ENCODE measurements at places on chromosomes 2 and 18.

GRCh38 chr2:78077633-78078032 lies 555.5 kb upstream of the LRRTM4 start:
- no peak overlapping the region for H3K27ac ChIP-seq
- DNase-seq, result no peak
- no peaks in the 10 kb centered on the region for H3K36me3 ChIP-seq
- no peaks in the 10 kb centered on the region for H3K27me3 ChIP-seq
- H3K4me1 ChIP-seq, result no peaks in the 10 kb centered on the region

- H3K4me3 ChIP-seq, result peak overlapping the region; percentile 69
- peak overlapping the region; percentile 93 for H3K27ac ChIP-seq
Observed at GRCh38 chr2:218567797-218568189, 358 bp downstream of the USP37 start.

- H3K4me3 ChIP-seq, result no peak overlapping the region
- H3K27me3 ChIP-seq, result no peaks in the 10 kb centered on the region
- H3K4me1 ChIP-seq, result peaks cover 1% of the 10 kb centered on the region
- DNase-seq, result no peak
Observed at GRCh38 chr2:108922141-108922915, 66.7 kb downstream of the EDAR start.

DNA sequence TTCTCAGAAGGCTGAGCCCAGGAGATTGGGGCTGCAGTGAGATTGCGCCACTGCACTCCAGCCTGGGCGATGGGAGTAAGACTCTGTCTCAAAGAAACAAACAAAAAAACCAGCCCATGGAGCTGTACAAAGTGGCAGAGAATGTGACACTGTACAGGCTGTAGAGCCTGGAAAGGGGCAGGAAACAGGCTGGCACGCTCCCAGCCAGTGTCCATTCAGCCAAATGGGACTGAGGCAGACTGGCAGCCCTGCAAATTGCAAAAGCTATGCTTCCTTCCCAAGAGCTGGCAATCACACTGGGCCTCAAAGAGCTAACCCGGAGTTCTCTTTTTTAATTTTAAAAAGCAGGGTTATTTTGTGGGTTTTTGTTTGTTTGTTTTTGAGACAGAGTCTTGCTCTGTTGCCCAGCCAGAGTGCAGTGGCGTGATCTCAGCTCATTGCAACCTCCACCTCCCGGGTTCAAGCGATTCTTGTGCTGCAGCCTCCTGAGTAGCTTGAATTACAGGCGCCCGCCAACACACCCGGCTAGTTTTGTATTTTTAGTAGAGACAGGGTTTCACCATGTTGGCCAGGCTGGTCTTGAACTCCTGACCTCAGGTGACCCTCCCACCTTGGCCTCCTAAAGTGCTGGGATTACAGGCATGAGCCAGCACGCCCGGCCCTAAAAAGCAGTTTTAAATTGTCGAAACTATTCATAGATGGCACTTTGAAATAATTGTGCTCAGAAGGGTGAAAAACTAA lies 42.8 kb downstream of the SCRN3 start:
- no peak for DNase-seq
- H3K27me3 ChIP-seq, result no peaks in the 10 kb centered on the region
- no peak overlapping the region for H3K27ac ChIP-seq
- H3K4me3 ChIP-seq, result no peak overlapping the region
- peaks cover 4% of the 10 kb centered on the region for H3K36me3 ChIP-seq
- no peaks in the 10 kb centered on the region for H3K4me1 ChIP-seq

GRCh38 chr2:176652300-176653182 lies 383.3 kb downstream of the MTX2 start:
- peaks cover 6% of the 10 kb centered on the region for H3K27me3 ChIP-seq
- DNase-seq, result no peak
- no peaks in the 10 kb centered on the region for H3K36me3 ChIP-seq
- no peaks in the 10 kb centered on the region for H3K4me1 ChIP-seq

GRCh38 chr2:105401867-105402266 lies 3.0 kb upstream of the FHL2 start:
- H3K36me3 ChIP-seq, result no peaks in the 10 kb centered on the region
- H3K4me1 ChIP-seq, result no peaks in the 10 kb centered on the region
- H3K27ac ChIP-seq, result no peak overlapping the region
- no peak overlapping the region for H3K4me3 ChIP-seq

- no peak overlapping the region for H3K4me3 ChIP-seq
- no peak overlapping the region for H3K27ac ChIP-seq
- no peaks in the 10 kb centered on the region for H3K27me3 ChIP-seq
- no peaks in the 10 kb centered on the region for H3K36me3 ChIP-seq
- peaks cover 4% of the 10 kb centered on the region for H3K4me1 ChIP-seq
- no peak for DNase-seq
Observed at GRCh38 chr2:61631321-61631720, 93.2 kb upstream of the XPO1 start.

- no peak overlapping the region for H3K4me3 ChIP-seq
- H3K36me3 ChIP-seq, result no peaks in the 10 kb centered on the region
- H3K27me3 ChIP-seq, result no peaks in the 10 kb centered on the region
- no peak overlapping the region for H3K27ac ChIP-seq
- no peak for DNase-seq
- no peaks in the 10 kb centered on the region for H3K4me1 ChIP-seq
Observed at GRCh38 chr18:21064347-21064746, 47.3 kb downstream of the ROCK1 start.

GRCh38 chr2:58512878-58513277 lies 271.8 kb upstream of the FANCL start:
- no peak overlapping the region for H3K4me3 ChIP-seq
- H3K27ac ChIP-seq, result no peak overlapping the region
- H3K36me3 ChIP-seq, result no peaks in the 10 kb centered on the region
- DNase-seq, result no peak
- no peaks in the 10 kb centered on the region for H3K27me3 ChIP-seq

- DNase-seq, result no peak
- H3K27ac ChIP-seq, result no peak overlapping the region
- H3K36me3 ChIP-seq, result no peaks in the 10 kb centered on the region
- no peak overlapping the region for H3K4me3 ChIP-seq
Observed at GRCh38 chr2:222470802-222471468, 46.6 kb downstream of the SGPP2 start.

- H3K27me3 ChIP-seq, result no peaks in the 10 kb centered on the region
- H3K36me3 ChIP-seq, result no peaks in the 10 kb centered on the region
- H3K4me3 ChIP-seq, result no peak overlapping the region
- H3K27ac ChIP-seq, result no peak overlapping the region
Observed at GRCh38 chr2:151291224-151291623, 1.8 kb upstream of the NMI start.

GRCh38 chr2:8436585-8436984 lies 245.3 kb upstream of the ID2 start:
- peaks cover 6% of the 10 kb centered on the region for H3K4me1 ChIP-seq
- no peaks in the 10 kb centered on the region for H3K36me3 ChIP-seq
- DNase-seq, result no peak
- H3K27me3 ChIP-seq, result no peaks in the 10 kb centered on the region
- H3K4me3 ChIP-seq, result no peak overlapping the region

- no peaks in the 10 kb centered on the region for H3K36me3 ChIP-seq
- no peaks in the 10 kb centered on the region for H3K4me1 ChIP-seq
- H3K4me3 ChIP-seq, result no peak overlapping the region
- DNase-seq, result no peak
- no peak overlapping the region for H3K27ac ChIP-seq
Observed at GRCh38 chr2:79573895-79574674, 61.2 kb downstream of the CTNNA2 start.

GRCh38 chr2:79025421-79025820 lies at the start of gene REG3G:
Gene REG3G (plus strand): TSS chr2:79025702. CDS start chr2:79026094, 392 bp downstream.
- H3K27me3 ChIP-seq, result no peaks in the 10 kb centered on the region
- no peaks in the 10 kb centered on the region for H3K36me3 ChIP-seq
- H3K27ac ChIP-seq, result no peak within 1 kb of the TSS
- H3K4me3 ChIP-seq, result no peak within 1 kb of the TSS
- H3K4me1 ChIP-seq, result no peaks in the 10 kb centered on the region
- DNase-seq, result no peak

DNA sequence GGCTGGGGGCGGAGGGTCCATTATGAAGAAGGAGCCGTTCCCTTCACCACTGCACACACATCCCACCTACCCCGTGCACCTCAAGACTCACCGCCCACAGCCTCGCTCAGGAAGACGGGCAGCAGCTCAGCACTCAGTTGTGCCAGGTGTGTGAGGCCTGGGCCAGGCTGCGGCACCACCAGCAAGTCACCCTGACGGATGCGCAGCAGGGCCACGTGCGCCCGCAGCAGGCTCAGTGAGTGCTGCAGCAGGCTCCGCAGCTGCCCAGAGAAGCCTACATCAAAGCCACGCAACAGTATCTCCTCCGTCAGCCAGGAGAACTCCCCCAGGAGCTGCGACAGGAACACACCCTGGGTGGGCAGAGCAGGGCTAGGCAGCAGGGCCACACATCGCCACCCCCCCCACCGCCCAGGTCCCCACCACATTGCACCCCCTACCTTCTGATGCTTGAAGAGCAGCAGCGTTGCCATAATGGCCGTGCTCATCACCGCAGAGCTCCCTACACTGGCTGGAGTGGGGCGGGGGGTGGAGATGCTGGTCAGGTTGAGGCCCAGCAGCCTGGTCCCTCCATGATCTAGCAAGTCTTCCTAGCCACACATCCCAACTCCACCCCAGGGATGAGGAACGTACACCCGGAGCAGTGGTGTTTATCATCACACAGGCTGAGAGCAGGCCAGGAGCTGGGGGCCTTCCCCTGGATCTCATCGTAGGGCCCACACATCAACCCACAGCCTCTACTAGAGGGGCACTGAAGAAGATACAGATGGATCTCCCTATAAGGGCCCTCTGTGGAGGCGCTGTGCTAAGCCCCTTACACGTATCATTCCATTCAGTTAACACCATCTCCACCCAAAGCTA lies 10.2 kb downstream of the GPAT2 start:
- H3K4me1 ChIP-seq, result no peaks in the 10 kb centered on the region
- no peaks in the 10 kb centered on the region for H3K27me3 ChIP-seq
- H3K27ac ChIP-seq, result no peak overlapping the region

DNA sequence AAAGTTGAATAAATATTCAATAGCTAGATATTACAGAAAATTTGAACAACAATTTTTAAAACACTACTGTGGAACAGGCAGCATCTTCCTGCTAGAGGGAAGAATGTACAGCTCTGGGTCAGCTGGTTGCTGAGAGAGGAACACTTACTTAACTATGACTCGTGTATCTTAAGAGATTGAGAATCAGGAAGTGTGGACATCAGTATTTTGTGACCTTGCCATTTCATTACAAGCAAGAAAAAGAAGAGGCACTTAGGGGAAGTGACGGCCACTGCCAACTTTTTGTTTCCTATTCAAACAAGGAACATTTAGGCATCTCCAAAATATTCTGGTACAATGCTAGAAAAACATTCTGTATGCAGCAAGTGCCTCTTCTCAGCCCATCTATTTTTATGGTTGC lies 45.9 kb downstream of the ITPRID2 start:
- no peak overlapping the region for H3K4me3 ChIP-seq
- H3K27ac ChIP-seq, result no peak overlapping the region
- H3K27me3 ChIP-seq, result no peaks in the 10 kb centered on the region
- H3K36me3 ChIP-seq, result no peaks in the 10 kb centered on the region
- no peak for DNase-seq

GRCh38 chr2:100205174-100205573 lies 62.8 kb upstream of the AFF3 start:
- DNase-seq, result no peak
- no peak overlapping the region for H3K4me3 ChIP-seq
- H3K27me3 ChIP-seq, result no peaks in the 10 kb centered on the region
- H3K36me3 ChIP-seq, result no peaks in the 10 kb centered on the region
- H3K4me1 ChIP-seq, result no peaks in the 10 kb centered on the region
- no peak overlapping the region for H3K27ac ChIP-seq

- H3K27me3 ChIP-seq, result no peaks in the 10 kb centered on the region
- H3K4me3 ChIP-seq, result no peak overlapping the region
- no peaks in the 10 kb centered on the region for H3K36me3 ChIP-seq
- no peaks in the 10 kb centered on the region for H3K4me1 ChIP-seq
- no peak for DNase-seq
- H3K27ac ChIP-seq, result no peak overlapping the region
Observed at GRCh38 chr2:220451438-220451837, 824.0 kb downstream of the SLC4A3 start.

GRCh38 chr2:200125444-200126284 lies 170.3 kb downstream of the MAIP1 start:
- no peaks in the 10 kb centered on the region for H3K36me3 ChIP-seq
- peaks cover 38% of the 10 kb centered on the region for H3K4me1 ChIP-seq
- no peak overlapping the region for H3K4me3 ChIP-seq
- no peaks in the 10 kb centered on the region for H3K27me3 ChIP-seq

DNA sequence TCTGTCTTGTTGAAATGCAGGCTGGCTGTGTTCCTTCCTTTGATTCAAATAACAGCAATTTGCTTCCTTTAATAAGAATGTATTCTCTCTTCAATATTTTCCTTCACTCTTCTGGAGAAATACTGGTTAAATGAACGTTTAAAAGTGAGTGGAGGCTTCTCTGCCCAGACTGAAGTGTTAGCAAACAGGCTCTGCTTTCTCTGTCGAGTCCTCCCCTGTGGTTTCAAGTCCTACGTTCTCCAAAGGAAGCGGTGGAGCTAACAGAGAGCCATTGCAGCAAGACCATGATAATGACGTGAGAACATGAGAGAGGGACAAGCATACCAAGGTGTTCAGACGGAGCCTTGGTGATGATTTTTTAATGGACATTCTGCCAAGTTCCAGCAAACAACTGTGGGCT lies 26.2 kb upstream of the PID1 start:
- DNase-seq, result no peak
- H3K4me1 ChIP-seq, result no peaks in the 10 kb centered on the region
- no peaks in the 10 kb centered on the region for H3K27me3 ChIP-seq

DNA sequence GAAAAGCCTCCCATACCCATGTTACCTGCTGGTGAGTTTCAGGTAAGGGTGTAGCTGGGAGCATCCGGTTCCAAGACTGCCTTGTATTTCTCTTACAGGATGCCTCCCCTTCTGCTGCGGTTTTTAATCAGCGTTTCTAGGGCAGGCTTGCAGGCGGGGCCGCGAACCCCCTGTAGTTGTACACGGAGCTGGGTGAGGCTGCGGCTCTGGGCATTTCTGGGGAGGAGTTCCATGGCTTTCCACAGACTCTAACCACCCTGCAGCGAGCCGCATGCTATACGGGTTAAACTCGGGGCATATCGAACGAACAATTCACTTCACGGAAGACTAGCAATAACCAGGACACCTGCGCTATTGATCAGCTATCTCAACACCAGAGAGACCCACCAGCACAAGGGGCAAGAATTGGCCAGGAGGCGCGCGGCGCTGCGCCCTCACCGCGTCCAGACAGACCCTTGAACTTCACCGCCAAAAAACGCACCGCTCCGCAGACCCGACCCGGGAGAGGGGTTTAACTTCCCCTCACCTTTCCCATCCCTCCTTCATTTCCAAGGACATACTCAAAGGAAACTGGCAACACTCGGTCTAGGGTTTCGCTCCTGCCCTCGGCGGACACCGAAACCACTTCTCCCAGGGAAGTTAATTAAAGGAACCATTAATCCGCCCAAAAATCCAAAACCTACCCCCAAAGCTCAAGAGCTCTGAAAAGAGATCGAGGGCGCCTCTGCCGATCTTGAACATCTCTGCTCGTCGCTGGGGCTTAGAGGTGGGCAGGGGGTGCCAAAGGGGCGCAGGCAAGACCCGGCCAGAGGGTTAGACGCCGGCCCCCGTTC lies 909 bp downstream of the TGFA start:
- H3K27me3 ChIP-seq, result no peaks in the 10 kb centered on the region
- no peaks in the 10 kb centered on the region for H3K36me3 ChIP-seq
- DNase-seq, result no peak
- H3K4me1 ChIP-seq, result peaks cover 4% of the 10 kb centered on the region
- H3K27ac ChIP-seq, result peak overlapping the region; percentile 88
